ENCODE measurements at places on chromosomes 6 and 20.

DNA sequence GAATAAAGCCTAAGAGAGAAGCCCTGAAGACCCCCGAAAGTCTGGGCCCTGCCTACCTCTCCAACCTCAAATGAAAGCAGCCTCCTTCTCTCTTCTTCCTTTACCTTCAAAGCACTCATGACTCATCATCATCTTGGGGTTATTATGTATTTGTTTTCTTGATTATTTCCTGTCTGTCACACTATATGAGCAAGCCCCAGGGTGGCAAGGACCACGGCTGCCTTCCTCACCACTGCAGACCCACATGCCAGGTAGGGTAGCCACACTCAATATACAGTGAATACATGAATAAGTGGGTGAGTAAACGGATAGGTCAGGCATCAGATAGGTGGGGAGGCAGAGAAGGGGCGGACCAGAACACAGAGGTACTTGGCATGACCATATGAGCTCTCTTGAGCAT, 8.8 kb downstream of the WFDC3 start:
- no peak for DNase-seq

GRCh38 chr20:62946918-62947317, 5.6 kb upstream of the SLC17A9 start:
- no peak for DNase-seq

DNA sequence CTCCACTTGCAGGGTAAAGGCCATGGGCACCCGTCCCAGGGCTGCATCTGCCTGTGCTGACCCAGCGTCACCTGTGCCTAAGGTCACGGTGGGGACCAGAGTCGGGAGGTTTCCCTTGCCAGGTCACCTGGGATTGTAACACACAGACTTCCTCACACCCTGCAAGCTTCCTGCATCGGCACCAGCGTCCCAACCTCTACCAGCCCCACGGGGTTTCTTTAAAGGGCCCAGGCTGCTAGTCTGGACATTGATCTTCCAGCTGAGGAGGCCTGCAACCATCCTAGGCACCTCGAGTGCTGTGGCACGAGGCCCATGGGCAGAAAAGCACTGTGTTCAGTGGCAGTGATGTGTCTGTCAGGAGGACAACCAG, 12.6 kb downstream of the ACSS1 start:
- DNase-seq, result no peak

DNA sequence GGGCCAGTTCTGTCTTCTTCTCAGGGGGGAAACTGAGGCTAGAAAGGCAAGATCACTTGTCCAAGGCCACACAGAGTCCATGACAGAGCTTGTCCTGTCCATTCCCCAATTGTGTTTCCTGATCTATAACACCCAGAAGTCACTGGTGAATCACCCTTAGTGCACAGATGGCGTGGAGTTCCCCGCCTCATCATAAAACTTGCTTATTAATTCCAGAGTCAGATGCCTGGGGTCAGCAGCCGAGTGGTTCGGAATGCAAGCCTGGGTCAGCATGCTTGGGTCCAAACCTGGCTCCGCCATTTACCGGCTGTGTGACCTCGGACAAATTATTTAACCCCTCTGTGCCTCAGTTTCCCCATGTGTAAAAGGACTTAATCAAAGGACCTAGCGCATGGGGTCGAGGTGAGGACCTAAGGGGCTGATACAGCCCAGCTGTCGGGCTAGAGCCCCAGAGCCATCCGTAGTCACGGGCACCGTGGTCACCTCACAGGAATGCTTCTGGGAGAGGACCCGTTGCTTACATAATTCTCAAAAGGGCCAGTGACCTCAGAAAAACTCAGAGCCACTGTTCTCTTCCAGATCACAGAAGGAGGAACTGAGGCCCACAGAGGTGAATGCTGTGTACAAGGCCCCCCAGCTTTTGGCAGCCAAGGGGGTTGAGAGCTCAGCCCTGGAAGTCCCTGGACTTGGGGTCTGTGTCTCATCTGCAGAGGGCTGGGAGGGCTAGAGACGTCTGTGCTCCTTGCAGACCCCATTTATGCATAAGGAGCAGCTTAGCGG, 1.4 kb upstream of the ZBP1 start:
- no peak for DNase-seq

DNA sequence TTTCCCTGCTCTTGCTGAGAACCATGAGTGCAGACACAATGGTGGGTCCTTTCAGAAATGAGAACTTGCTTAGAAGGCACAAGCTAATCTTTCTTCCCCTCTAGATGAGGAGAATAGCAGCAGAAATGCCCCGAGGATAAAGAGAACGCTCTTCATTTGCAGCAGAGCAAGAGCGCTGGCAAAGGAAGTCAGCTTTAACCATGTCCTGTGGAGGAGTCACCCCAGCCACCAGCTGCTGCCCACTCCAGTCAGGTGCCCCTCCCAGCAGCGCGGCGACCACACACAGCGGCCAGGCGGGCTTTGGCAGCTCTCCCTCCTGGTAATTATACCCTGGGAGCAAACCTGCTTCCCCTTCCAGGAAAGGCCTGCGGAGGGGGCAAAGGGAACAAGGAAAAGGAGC, 42.4 kb upstream of the EMILIN3 start:
- no peak for DNase-seq

- DNase-seq, result no peak
These were observed 78.9 kb downstream of the CRYBG1 start for GRCh38 chr6:106439459-106439858.

DNA sequence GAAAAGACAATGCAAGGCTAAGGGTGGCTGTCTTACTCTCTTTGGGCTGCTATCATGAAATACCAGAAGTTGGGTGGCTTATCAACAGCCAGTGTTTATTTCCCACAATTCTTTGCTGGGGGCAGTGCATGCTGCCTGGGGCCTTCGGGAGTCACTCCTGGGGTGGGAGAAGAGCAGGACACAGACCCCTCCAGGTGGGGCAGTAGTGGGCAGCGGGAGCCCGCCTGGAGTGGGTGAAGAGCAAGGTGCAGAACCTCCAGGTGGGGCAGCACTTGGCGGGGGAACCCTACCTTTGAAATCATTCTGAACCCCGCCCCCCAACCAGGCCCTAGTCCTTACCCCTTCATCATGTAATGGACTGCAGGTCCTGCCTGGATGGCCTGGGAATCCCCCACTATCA, 69.6 kb upstream of the THBS2 start:
- no peak for DNase-seq

GRCh38 chr6:121335087-121336008, 1.1 kb upstream of the TBC1D32 start:
- no peak for DNase-seq

DNA sequence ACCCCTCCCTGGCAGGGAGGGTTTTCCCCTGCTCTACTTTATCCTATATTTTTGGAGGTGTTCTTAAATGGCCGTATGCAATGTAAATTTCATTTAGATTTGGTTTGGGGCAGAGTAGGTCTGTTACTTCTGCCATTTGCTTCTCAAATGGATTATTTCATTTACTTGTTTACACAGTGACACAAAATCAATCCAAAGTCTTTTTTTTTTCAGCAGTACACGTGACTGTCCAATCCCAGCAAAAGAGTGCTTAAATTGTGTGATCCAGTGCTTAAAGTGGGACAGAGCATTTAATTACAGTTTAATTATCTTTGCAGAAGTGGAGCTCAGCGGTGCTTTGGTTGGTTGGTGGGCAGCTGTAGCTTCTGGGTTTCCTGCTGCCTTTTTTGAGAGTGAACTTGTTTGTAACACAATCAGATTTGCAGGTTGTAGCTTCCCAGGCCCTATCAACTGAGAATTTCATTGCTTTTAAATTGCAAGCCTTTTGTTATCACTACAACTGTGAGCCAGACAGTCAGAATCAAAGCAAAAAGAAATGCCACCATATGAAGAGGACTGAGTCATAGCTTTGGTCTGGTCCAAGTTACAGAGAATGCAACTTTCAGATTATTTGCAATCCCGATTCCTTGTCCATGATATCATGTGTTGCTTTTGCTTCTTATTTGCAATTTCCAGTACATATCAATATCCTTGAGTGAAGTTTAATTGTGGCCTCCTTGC, 216.9 kb downstream of the DOK5 start:
- DNase-seq, result no peak

GRCh38 chr20:59671661-59672471, 67.5 kb downstream of the PHACTR3 start:
- DNase-seq, result no peak

DNA sequence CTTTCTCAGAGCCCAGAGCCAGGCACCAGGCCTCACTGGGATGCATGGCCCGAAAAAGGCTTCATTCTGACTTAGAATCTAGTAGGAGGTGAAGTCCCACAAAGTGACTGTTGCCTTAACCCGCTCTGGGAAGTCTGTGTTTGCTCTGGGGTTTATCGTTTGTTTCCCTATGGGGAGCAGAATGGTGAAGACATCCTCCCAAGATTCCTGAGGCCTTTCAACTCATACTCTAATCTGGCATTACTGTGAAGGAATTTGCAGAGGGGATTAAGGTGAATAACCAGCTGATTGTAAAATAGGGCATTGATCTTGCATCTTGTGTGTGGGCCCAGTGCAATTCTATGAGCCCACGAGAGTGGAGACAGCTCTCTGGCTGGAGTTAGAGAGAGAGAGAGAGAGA, 67.8 kb downstream of the CDH26 start:
- no peak for DNase-seq

- DNase-seq, result no peak
These were observed 17.4 kb upstream of the PRDM13 start for GRCh38 chr6:99589290-99589672.

GRCh38 chr6:151372164-151372563, 19.2 kb downstream of the ZBTB2 start:
- no peak for DNase-seq

DNA sequence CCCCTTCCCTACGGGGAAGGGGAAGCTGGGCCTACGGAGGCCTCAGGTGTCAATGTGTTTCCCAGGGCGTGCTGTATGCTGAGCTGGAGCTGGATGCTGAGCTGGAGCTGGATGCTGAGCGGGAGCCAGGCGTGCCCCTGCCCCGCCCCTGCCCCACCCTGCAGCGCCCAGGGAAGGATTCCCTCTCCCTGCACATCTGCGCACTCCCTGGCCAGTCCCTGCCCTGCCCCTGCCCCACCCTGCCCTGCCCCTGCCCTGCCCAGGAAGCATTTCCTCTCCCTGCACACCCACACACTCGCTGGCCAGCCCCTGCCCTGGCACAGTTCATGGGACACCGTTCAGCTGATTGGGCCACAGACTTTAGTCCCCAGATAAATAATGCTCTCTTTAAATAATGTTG, 196.8 kb downstream of the SMOC2 start:
- no peak for DNase-seq

DNA sequence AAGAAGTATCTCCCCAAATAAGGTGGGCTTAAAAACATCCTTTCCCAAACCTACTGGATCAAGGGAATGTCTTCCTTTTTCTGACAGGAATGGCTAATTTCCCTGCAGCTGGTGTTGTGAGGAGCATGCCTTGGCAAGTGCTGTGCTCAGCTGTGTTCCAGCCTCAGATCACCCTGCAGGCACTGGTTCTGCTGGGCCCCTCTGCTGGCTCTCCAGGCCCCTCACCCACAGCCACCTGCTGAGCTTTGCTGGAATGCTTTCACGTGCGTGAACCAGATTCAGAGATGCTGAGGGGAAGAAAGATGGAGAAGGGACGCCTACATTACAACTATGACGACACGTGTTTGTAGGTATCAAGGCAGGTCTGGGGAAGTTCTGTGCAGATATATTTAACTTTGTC, 71.3 kb upstream of the FOXC1 start:
- DNase-seq, result no peak

- DNase-seq, result no peak
These were observed 93.9 kb downstream of the PSMG4 start for GRCh38 chr6:3352678-3353077.

- DNase-seq, result no peak
These were observed 15.3 kb upstream of the CCN2 start for GRCh38 chr6:131966443-131966842.

GRCh38 chr6:16129623-16130401, 926 bp downstream of the MYLIP start:
- DNase-seq, result peak; percentile 18

- DNase-seq, result no peak
These were observed 160.2 kb upstream of the STXBP5 start for GRCh38 chr6:147043994-147044477.

GRCh38 chr6:5562277-5562676, 301.0 kb downstream of the FARS2 start:
- DNase-seq, result no peak

- no peak for DNase-seq
These were observed 598.3 kb downstream of the PKHD1 start for GRCh38 chr6:51489133-51489532.

DNA sequence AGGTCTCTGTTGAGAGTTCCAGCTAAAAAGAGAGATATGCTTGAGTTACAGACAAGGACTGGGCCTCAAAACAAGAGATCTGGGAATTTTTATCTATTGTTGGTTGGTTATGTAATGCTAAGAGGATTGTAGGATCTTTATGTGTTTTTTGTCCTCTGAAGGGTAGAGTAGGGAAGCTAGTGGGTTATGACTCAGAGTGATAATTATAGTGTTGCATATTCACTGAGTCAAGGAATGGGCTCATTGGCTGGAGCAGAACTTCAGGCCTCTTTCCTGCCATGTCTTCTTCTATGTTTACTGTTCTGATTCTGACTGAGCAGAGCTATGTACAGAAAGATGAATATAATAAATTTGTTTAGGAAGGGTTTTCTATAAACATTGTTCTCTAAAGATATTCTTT, 66.1 kb upstream of the NOX3 start:
- DNase-seq, result no peak

- DNase-seq, result no peak
These were observed 2.2 kb upstream of the BFSP1 start for GRCh38 chr20:17533396-17533795.

GRCh38 chr6:106064756-106065155, 21.4 kb upstream of the PRDM1 start:
- no peak for DNase-seq

DNA sequence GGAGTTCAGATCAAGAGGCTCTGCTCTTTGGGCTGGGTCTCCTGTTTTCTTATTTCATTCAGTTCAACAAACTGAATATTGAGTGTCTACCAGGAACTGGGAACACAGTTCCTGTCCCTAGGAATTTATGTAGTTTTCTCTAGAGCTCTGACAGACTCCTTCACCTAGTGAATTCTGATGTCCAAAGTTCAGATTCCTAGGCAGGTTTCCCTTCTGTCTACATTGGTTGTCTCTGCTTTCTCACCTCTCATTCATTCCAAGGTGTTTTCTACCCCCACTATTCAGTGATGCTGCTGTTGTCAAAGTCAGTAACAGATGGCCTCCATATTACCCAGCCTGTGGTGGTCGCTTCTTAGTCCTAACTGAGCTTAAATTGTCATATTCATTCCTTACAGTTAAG, 4.4 kb downstream of the SMIM13 start:
- no peak for DNase-seq

DNA sequence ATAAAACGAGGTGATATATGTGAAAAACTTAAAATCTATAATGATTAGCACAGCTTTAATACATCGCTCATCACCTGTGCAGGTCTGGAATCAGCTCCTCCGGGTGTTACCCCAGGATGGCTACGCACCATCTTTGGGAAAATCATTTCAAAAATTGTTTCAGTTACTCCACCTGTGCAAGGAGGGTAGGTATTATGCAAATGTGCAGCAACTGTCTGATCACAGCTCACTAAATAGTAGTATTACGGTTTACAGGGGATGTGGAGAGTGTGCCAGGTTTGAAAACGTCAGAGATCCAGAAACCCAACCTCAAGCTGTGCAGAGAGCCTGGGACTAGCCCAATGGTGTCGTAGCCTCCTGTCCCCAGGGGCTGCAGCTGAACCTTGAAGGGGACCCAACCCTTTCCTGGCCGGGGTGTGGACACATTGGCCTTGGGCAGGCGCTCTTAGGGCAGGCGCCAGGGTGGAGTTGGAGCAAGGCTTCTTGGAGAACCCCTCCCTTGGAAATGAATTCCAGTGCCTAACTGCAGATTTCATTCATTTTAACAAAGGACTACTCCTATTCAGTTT, 24.2 kb upstream of the SGK1 start:
- no peak for DNase-seq

Data from activated T-helper 1 cell treated with anti-CD3 and anti-CD28 coated beads, Interleukin-2, amount 50 U/mL, for 16 hours (primary cell).